Stimulated activated CD8-positive, alpha-beta memory T cell treated with anti-CD3 and anti-CD28 coated beads, Interleukin-15, amount 100 ng/mL, for 24 hours (primary cell): ENCODE measurements at places on chromosomes 6 and 20.

DNA sequence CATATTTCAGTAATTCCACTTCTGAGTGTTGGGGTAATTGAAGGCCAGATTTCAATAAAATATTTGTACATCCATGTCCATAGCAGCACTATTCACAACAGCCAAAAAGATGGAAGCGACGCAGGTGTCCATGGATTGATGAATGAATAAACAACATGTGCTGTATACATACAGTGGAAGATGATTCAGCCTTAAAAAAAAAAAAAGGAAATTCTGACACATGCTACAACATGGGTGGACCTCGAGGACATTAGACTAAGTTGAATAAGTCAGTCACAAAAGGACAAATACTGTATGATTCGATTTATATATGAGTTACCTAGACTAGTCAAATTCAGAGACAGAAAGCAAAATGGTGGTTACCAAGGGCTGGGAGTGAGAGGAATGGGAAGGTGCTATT, 57.2 kb downstream of the TRAM2 start:
- DNase-seq, result no peak

DNA sequence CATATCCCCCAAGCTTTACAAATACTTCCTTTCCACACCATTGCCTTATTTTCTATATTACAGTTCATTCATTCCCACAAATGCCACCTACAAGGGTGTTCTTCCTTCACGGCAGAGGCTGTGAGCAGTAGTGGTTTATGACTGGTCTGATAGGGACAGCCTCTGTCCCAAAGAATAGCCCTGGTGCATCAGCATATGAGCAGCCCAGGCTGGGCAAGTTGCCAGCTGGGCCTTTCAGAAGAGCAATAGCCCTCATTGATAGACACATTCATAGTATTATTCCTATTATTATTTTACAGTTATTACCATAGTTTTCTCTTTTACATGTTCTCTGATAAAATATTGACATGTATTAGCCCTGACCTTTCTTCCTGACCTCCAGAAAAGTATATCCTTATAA, 149.9 kb downstream of the MMS22L start:
- DNase-seq, result no peak

GRCh38 chr20:57214948-57215347, 51.5 kb downstream of the BMP7 start:
- DNase-seq, result no peak

- DNase-seq, result no peak
Observed at GRCh38 chr6:54892831-54893230, 46.3 kb downstream of the FAM83B start.

DNA sequence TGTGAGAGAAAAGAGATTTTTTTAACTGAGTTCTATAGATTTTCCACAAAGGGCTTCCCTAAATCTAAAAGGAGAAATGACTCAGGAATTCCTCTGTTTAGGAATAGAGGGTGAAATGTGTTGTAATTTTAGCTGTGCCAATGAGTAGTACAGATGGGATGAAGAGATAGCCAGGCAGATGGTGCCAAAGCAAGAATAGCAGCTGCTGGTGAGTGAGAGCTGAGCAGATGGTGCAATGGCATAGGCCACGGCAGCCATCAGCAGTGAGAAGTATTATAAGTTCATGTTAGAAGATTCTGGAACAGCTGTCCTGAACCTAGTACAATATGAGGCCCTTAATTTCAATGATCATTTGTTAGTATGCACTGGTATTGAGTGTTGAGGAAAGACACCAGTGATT, 40.2 kb upstream of the CRISP1 start:
- DNase-seq, result no peak

- DNase-seq, result no peak
Observed at GRCh38 chr6:137105375-137105774, 60.6 kb upstream of the IL20RA start.

- DNase-seq, result no peak
Observed at GRCh38 chr20:54255157-54255556, 47.3 kb downstream of the PFDN4 start.

DNA sequence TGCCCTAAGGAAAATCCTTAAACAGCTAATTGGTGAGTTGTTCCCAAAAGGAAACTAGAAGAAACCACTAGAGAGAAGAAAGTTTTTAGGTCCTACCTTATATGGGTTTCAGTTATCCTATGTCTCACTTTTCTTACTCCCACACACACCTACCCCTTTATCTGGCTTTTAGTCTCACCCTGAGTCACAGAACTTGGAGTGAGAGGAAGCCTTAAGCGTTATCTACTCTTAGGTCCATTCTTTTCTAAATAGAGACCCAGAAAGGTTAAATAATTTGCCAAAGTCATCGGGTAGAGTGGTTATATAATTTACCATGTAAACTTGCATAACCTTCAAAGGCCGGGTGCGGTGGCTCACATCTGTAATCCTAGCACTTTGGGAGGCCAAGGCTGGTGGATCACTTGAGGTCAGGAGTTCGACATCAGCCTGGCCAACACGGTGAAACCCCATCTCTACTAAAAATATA, 4.3 kb upstream of the RPP21 start:
- no peak for DNase-seq

- DNase-seq, result no peak
Observed at GRCh38 chr6:136720045-136720770, 72.1 kb downstream of the MAP3K5 start.

- no peak for DNase-seq
Observed at GRCh38 chr6:12760226-12760625, 43.7 kb downstream of the PHACTR1 start.

- DNase-seq, result no peak
Observed at GRCh38 chr6:138856654-138857053, 60.8 kb downstream of the ECT2L start.

- no peak for DNase-seq
Observed at GRCh38 chr6:4935486-4935885, 68.4 kb downstream of the RPP40 start.

DNA sequence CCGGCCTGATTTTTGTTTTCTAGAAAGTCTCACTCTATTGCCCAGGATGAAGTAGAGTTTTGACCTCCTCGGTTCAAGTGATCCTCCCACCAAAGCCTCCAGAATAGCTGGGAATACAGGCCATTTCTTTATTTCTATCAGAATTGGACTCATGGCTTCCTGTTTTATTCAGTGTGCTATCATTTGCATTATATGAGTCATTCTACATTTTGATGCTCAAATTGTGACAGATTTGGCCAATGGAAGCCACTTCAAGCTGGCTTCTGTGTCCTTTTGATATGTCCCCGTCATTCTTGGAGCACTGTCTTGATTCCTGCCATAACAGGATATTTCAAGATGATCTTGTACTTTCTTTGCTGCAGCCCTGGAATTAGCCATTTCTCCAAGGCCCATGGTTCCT, 75.1 kb downstream of the CNBD2 start:
- DNase-seq, result no peak

GRCh38 chr6:25137480-25137879, 141.7 kb upstream of the CARMIL1 start:
- no peak for DNase-seq

DNA sequence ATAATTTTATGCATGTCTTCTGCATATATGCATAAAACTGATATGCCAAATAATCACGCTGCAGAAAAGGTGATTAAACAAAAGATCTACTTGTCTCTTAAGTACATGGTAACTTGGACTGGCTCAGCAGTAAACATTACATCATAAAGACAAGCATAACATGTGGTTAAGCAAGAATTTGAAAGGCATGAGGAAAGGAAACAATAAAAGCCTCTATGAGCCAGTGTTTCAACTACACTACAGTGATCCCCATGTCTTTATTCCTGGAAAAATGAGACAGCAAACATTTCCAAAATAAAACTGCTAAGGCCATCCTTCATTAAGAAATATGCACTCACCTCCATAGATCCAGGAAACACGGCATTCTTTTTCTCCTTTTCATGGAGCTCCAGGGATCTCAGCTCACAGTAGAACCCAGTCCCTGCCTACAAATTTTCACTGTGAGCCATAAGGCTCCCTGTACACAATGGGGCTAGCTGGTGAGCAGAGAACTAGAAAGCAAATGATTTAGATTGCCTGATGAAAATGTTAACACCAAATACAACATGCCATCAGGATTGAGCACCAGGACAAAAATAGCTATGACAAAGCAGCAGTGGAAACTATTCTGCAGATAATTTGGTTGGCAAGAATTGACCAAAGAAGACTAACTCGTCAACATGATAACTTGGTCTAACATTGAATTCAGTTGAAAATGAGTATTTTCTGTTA, 156.1 kb downstream of the COL21A1 start:
- no peak for DNase-seq
